ENCODE measurements at places on chromosomes 5 and 9.
A peak's percentile ranks its signal among the peaks of the same experiment; 100 is the strongest.

DNA sequence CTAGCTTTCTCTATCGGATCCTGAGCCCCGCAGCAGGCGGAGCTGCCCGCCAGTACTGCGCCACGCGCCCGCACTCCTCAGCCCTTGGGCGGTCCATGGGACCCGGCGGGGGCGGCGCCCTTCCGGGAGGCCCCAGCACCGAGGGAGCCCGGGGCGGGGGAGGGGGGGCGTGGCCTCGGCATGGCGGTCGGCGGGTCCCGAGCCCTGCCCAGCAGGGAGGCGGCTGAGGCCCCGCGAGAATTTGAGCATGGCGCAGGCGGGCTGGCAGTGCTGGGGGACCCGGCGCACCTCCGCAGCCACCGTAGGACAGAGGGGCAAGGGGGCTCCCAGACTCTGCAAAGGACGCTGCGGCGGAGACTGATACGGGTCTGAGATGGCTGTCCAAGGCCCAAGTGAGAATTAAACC, 6.8 kb downstream of the ZDHHC11B start:
- no peak for DNase-seq

DNA sequence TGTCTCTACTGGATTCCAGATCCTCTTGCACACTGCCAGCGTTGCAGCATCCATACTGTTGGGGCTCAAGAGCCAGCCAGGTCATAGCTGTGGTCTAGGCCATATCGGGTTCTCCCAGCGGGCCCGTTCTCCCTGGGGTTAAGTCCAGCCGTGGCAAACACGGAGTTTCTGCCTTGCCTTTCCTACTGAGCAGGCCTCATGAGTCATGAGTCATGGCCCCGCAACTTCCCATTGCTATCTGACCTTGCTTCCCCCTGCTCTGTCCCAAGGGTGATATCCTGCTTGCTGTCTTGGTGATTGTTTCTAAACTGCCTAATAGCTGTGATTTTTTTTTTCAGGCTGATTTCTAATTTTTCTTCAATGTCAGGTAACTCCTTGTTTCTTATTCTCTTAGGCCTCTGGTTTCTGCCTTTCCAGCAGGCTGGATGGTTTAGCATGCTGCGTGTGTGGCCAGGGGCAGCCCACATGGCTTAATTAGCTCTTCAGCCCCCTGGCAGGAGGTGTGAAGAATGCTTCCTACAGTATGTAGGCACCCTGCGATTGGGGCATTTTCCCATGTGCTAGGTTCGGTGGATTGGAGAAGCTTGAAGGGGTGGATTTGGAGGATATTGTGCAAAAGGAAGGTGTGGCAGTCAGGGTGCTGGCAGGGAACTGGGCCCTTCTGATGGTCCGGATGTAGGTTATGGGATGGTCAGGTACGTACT, 18.7 kb downstream of the DAPK1 start:
- DNase-seq, result peak; percentile 91

DNA sequence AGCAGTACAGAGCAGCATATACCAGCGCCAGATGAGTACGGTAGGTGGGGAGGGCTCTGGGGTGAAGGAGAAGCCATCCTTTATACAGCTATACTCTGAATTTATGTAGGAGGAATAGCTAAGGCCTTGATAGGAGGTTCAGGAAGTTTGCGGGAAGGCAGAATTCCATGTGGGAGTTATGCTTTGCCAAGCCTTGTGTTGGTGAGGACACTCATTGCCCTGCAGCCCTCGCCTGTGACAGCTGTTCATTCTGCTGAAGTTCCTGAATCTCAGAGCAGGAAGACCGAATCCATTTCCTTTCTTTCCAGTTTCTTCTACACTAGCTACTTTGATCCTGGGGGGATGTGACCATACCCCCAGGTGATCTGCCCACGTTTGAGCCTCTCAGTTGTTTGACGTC, 7.7 kb downstream of the MFAP3 start:
- DNase-seq, result no peak

DNA sequence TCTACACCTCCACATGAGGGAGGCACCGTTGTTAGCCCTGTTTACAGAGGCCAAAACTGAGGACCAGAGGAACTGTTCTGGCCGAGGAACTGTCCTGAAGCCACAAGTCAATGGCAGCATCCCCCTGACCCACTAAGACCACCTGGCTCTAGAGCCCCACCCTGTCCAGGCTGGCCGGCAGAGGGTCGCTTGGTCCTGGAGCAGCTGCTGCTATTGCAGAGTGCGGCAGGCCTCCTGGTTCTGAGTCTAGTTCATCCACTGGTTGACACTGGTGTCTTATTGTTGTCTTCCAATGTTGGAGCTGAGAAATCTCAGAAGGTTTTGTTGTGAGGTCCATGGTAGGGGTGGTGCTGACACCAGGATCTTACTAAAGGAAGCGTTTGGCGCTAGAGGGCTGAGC, 26.6 kb upstream of the ANGPTL2 start:
- no peak for DNase-seq

DNA sequence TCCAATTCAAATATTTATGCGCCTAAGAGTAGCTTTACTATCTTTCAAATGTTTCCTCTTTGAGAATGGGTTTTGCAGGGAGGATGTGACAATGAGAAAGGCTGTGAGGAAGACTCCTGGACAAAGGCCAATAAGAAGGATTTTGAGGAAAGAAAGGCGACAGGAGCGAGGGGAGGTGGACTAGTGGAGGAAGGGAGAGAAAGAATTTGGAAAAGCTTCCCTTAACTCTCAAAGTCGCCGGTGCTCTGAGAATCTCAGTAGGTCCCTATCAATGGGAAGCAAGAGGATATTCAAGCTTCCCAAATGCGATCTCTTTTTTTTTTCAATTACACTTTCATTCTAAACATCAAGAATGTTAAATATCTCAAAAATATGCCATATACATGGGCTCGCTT, 2.8 kb upstream of the CDC20B start:
- no peak for DNase-seq

DNA sequence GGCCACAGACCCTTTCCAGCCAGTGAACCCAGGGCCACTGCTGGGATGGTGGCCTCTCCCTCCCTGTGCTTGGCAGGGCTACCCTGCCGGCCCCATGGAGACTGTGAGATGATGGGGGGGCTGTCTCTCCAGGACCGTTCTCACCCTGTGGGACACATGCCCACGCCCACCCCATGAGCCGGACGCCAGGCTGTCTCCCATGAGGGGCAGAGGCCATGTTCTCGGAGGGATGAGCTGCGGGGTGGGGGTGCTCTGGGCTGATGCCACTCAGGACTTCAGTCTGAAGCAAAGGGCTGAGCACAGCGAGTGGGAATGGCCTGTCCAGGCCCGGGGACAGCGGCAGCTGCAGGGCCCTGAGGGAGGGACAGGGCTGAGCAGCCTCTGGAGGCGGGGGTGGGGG, 88.9 kb downstream of the KCNT1 start:
- no peak for DNase-seq

DNA sequence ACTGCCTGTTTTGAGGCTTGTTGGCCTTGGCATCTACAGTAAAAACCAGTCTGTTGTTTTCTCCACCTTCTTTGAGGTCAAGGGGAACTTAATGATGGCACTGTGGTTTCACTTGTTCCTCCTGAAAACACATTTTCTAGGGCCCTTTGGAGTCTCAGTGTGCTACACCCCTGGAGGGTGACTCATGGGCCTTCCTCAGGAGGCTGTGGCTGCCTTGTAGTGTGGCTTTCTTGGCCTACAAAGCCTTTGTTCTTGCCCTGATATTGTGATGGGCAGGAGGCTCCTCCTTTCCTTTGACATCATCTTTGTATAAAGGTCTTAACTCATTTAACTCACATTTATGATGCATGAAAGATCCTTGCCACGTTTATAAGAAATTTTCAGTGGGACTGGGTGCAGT, 56.3 kb upstream of the GPBP1 start:
- peak; percentile 26 for DNase-seq

Data from suppressor macrophage (primary cell).